ENCODE measurements at places on chromosomes 2 and 18. TPM values are rescaled to one million over a fixed set of nuclear protein-coding genes. Genes with fewer than 3 reads are reported as not detected.

DNA sequence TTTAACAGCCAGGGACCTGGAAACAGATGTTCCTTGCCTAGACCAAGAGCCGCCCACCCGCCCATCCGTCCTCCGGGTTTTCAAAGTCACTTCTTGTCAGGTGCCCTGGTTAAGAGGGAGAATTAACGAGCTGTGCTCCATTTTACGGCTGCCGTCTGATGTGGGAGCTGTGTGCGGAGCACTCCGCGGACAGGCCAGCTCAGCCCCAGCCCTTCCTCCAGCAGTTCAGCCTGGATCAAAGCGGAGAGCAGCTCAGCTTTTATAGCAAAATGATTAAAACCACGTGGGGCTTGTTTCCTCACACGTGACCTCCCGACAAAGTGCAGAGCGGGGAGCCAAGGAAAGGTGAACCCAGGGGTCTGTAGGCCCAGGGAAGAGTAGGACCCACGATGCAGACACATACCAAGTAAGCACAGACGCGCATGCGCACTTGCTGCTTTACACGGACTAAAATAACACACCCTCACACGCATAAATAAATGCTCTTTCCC lies 46.1 kb upstream of the PKDCC start:
- DNase-seq: no peak

DNA sequence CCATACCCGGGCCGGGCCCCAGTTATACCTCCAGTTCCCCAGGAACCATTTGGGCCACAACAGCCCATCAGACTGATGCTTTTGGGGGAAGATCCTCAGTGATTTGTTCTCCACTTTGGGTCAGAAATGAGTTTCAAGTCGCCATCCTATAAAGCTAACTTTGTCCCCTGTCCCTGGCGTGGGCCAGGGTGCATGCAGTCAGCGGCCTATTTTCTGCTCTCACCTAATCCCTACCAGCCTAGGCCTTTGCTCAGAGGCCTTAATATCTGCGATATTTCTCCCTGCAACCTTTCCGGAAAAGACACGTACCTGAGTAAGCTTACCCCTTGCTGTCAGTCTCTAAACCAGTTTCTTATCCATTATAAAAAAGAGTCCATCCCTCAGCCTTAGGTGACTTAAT lies 7.2 kb downstream of the DNMT3A start:
- no peak for DNase-seq

GRCh38 chr2:185628985-185629384 lies 109.6 kb upstream of the FSIP2 start:
- no peak for DNase-seq

DNA sequence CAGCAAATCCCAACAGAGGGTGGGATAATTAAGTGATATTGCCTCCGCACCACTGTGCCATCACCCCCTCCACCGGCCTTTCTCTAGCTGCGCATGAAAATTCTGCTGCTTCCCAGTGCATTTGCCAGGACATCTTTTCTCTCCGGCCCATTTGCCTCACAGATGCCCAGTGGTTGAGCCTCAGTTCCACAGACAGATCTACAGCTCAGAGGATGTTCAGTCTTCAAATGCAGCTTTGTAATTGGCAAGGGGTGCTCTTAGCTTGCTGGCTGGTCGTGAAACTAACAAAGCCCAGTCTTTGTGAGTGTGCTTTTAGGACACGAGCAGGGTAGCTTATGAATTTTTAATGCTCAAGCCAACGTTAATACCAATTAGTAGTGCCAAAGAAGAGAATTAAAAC lies 253.3 kb upstream of the REV1 start:
- DNase-seq: no peak

DNA sequence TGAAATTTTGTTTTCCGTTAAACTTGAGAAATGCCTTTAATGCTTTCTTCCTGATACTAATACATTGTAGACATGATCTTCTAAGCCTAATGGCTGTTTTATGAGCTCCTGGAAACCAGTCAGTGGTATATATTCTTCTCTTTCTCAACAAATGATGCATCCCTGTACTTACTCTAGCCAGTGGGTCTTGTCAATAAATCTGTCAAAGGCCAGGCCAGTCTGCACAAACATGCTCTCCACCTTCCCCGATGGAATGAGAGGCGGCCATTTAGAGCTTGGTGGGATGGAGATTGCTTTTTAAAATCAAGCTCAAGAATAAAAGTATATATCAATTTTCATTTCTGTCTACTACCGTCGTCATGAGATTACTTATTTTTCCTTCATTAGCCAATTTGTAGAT lies 140.1 kb downstream of the LYPD6B start:
- DNase-seq: no peak

The ZNF396 gene
- polyA plus RNA-seq: 7.0 TPM

Data from right renal cortex interstitium (tissue), 3 donors.